Aorta (tissue), 5 donors: ENCODE measurements at places on chromosomes 16 and 17. TPM values are rescaled to one million over a fixed set of nuclear protein-coding genes. Genes with fewer than 3 reads are reported as not detected.

DNA sequence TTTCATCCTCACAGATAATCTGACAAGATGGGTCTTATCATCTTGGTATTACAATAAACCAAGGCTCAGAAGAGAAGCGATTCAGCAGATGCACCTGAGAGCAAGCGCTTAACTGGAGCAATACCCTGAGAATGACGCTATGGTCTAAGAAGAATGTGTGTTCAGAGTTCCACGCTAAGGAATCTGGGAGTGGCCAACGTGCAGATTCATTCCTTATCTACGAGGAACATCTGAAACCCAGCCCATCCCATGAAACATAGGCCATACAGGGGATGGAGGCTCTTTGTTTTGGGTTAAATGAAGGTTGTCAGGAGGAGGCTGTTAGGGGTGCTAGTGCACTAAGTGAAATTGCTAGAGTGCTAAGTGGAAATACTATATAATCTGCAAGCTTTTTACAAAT, 28.5 kb upstream of the KDM8 start:
- no peaks in the 10 kb centered on the region for H3K36me3 ChIP-seq
- H3K27ac ChIP-seq: no peak overlapping the region
- H3K27me3 ChIP-seq: no peaks in the 10 kb centered on the region
- no peak for DNase-seq
- no peaks in the 10 kb centered on the region for H3K4me1 ChIP-seq

- no peaks in the 10 kb centered on the region for H3K36me3 ChIP-seq
- no peaks in the 10 kb centered on the region for H3K4me1 ChIP-seq
- H3K27ac ChIP-seq: no peak overlapping the region
- no peak overlapping the region for H3K4me3 ChIP-seq
- H3K27me3 ChIP-seq: no peaks in the 10 kb centered on the region
- DNase-seq: no peak
Observed at GRCh38 chr16:89593841-89594240, 18.3 kb downstream of the CPNE7 start.

- no peaks in the 10 kb centered on the region for H3K27me3 ChIP-seq
- DNase-seq: no peak
- H3K4me3 ChIP-seq: no peak overlapping the region
- no peaks in the 10 kb centered on the region for H3K4me1 ChIP-seq
- H3K27ac ChIP-seq: no peak overlapping the region
Observed at GRCh38 chr17:62791235-62791734, 16.8 kb downstream of the MARCHF10 start.

DNA sequence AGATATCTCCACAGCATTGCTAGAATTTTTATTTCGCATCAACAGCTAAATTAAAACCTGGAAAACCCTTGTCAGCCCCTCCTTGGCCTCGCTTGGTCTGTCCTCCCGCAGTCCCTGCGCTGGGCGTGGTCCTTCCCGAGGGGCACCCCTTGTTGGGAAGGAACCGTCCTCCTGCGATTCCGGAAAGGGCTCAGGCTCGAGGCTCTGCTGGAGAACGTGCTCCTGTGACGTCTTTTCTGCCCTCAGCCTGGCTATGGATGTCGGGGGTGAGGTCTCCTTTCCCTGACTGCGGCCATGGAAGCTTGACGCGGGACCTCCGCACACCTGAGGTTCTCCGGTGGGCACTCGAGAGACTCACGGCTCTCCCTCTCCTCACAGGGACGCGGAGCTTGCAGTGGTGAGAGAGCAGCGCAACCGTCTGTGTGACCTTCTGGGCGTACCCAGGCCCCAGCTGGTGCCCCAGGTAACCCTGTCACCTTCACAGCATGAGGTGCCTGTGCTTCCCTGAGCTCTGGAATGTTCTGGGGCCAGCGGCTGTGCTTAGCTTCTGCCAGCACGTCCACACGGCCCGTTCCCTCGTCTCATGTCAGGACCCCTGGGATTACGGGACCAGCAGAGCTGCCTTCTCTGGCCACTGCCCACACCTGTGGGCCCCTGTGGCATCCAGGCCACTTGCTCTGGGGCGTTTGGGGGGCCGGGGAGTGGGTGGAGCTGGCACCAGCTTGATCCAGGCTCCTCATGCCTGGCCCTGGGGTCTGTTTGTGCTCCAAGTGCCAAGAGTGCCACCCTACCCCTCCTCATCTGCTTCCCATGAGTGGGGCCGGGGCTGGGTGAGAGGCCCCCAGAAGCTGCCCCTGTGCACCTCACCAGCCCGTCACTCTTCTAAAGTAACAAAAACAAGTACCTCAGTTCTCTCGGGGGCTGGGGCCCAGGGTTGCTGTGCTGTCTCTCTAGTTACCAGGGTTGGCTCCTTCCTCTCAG, 101.5 kb upstream of the ZNF750 start:
- H3K27me3 ChIP-seq: no peaks in the 10 kb centered on the region
- no peak overlapping the region for H3K4me3 ChIP-seq
- peak; percentile 33 for DNase-seq
- no peaks in the 10 kb centered on the region for H3K4me1 ChIP-seq
- H3K36me3 ChIP-seq: peaks cover 6% of the 10 kb centered on the region

- no peak overlapping the region for H3K4me3 ChIP-seq
- H3K27me3 ChIP-seq: no peaks in the 10 kb centered on the region
- no peaks in the 10 kb centered on the region for H3K36me3 ChIP-seq
- no peaks in the 10 kb centered on the region for H3K4me1 ChIP-seq
- no peak overlapping the region for H3K27ac ChIP-seq
- DNase-seq: no peak
Observed at GRCh38 chr17:3947318-3947810, 16.9 kb downstream of the ATP2A3 start.

DNA sequence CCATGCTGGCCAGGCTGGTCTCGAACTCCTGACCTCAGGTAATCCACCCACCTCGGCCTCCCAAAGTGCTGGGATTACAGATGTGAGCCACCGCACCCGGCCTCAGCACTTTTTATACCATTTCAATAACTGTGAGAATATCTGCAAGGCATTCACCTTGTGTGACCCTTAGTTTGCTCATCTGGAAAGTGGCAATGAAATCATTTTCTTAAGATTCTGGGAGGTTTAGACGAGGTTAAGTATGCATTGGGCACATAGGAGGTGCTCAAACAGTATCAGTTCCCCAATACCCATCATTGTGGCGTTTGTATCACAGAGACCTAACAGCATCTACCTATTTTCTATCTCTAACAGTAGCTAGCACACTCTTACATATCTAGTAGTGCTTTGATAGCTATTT, 481.9 kb upstream of the ERCC4 start:
- no peak for DNase-seq
- H3K27me3 ChIP-seq: no peaks in the 10 kb centered on the region
- no peaks in the 10 kb centered on the region for H3K36me3 ChIP-seq

- H3K4me1 ChIP-seq: no peaks in the 10 kb centered on the region
- no peaks in the 10 kb centered on the region for H3K36me3 ChIP-seq
- H3K27me3 ChIP-seq: no peaks in the 10 kb centered on the region
Observed at GRCh38 chr17:68587847-68588246, 13.3 kb downstream of the FAM20A start.

DNA sequence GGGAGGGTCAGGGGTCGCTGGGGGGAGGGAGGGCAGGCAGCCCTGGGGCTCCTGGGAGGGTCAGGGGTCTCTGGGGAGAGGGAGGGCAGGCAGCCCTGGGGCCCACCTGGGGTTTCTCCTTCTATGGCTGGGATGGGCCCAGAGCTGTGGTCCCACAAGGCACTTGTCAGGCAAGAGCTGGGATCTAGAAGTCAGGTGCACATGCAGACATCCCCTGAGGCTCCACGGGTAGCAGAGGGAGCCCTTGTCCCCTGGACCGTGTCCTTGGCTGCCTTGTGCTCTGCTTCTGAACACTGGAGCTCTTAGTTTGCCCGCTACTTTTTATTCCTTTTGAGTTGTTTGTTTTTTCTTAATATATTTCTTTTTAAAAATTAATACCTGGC, 1.8 kb downstream of the TUBB3 start:
- H3K36me3 ChIP-seq: no peaks in the 10 kb centered on the region
- DNase-seq: no peak
- H3K27me3 ChIP-seq: peaks cover 2% of the 10 kb centered on the region
- H3K4me1 ChIP-seq: no peaks in the 10 kb centered on the region
- H3K4me3 ChIP-seq: no peak overlapping the region
- H3K27ac ChIP-seq: no peak overlapping the region

Gene TMEM92
- total RNA-seq: 0.94 TPM

Gene TMC5
- total RNA-seq: not detected

Gene GPR139
- not detected for total RNA-seq

Gene KCNJ18
- total RNA-seq: not detected

Gene HBQ1
- not detected for total RNA-seq

Gene ARL5C
- total RNA-seq: not detected

Gene ACE
- 6.6 TPM for total RNA-seq

Gene EPX
- total RNA-seq: not detected
